ENCODE measurements at places on chromosomes 12 and 14. TPM values are rescaled to one million over a fixed set of nuclear protein-coding genes. Genes with fewer than 3 reads are reported as not detected.

DNA sequence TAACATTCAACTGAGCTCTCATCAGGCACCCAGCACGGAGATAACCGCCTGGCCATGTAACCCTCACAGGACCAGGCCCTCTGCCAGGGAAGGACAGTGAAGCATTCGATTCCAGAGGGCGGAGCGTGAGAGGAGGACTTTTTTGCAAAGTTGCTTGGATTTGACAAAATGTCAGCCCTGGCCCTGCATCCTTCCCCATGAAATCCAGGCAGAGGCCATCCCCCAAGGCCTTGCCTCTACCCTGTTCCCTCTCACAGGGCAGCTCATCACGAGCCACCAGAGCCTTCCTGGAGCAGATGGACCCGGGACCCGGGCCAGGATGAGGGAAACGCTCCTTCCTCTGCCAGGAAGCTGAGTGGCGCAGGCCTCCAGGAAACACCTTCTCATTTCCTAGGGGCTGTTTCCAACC lies 17.0 kb downstream of the CAMKK2 start:
- no peaks in the 10 kb centered on the region for H3K27me3 ChIP-seq
- H3K36me3 ChIP-seq: peaks cover 4% of the 10 kb centered on the region
- H3K27ac ChIP-seq: no peak overlapping the region
- no peak for DNase-seq

KRT6B gene
- total RNA-seq: not detected

- H3K36me3 ChIP-seq: no peaks in the 10 kb centered on the region
- DNase-seq: no peak
- H3K4me3 ChIP-seq: no peak overlapping the region
- H3K27me3 ChIP-seq: no peaks in the 10 kb centered on the region
- H3K27ac ChIP-seq: no peak overlapping the region
Measured at GRCh38 chr14:57479197-57479596, 14.5 kb downstream of the CCDC198 start.

KRT72 gene
- 0.67 TPM for total RNA-seq

C1R gene
- 4.6 TPM for total RNA-seq

GRCh38 chr12:13686260-13686659 lies 295.1 kb downstream of the GRIN2B start:
- no peaks in the 10 kb centered on the region for H3K4me1 ChIP-seq
- DNase-seq: no peak
- H3K27me3 ChIP-seq: no peaks in the 10 kb centered on the region
- H3K27ac ChIP-seq: no peak overlapping the region

CCDC59 gene
- total RNA-seq: 56.2 TPM

IL26 gene
- not detected for total RNA-seq

DNA sequence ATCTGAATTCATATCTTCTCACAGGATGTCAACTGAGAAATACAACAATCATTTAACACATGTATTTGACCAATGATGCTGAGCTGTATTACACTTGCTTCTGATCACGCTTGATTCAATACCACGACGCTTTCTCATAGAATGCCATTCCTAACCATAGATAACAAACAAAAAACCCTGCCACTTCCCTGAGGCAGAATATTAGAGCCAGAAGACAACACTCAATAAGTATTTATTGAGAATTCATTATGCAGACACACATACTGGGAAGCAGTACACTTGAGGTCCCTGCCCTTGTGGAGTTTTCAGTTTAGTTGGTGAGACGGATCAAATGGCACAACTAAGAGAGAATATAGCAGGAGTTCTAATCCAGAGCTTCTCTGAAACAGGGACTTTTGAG lies 32.4 kb downstream of the BLTP3B start:
- H3K27ac ChIP-seq: no peak overlapping the region
- peaks cover 3% of the 10 kb centered on the region for H3K4me1 ChIP-seq
- no peak for DNase-seq

TOX4 gene
- total RNA-seq: 79.7 TPM

- no peaks in the 10 kb centered on the region for H3K4me1 ChIP-seq
- no peaks in the 10 kb centered on the region for H3K36me3 ChIP-seq
- H3K27me3 ChIP-seq: no peaks in the 10 kb centered on the region
- H3K27ac ChIP-seq: no peak overlapping the region
Measured at GRCh38 chr14:75619548-75619947, 41.1 kb downstream of the ERG28 start.

DNA sequence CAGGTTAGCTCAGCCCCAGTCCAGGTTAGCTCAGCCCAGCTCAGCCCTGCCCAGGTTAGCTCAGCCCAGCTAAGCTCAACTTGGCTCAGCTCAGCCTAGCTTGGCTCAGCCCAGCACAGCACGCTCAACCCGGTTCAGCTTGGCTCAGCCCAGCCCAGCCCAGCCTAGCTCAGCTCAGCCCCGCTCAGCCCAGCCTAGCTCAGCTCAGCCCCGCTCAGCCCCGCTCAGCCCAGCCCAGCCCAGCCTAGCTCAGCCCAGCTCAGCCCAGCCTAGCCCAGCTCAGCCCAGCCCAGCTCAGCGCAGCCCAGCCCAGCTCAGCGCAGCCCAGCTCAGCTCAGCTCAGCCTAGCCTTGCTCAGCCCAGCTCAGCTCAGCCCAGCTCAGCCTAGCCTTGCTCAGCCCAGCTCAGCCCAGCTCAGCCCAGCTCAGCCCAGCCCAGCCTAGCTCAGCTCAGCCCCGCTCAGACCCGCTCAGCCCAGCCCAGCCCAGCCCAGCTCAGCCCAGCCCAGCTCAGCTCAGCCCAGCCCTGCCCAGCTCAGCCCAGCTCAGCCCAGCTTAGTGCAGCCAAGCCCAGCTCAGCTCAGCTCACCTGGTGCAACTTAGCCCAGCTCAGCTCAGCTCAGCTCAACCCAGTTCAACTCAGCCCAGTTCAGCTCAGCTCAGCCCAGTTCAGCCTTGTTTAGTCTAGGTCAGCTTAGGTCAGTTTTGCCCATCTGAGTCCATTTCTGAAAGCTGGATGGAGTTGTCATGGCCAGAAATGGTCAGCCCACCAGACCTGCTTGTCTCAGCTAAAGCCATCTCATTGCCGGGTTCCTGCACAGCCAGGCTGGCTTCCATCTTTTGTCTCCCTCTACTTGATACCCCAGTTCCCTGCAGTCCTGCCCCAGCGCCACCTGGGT lies 333.6 kb downstream of the TMEM121 start:
- peaks cover 1% of the 10 kb centered on the region for H3K36me3 ChIP-seq
- H3K4me1 ChIP-seq: peaks cover 35% of the 10 kb centered on the region
- peak overlapping the region; percentile 64 for H3K4me3 ChIP-seq

GRCh38 chr12:75722714-75723200 lies 211.3 kb upstream of the KRR1 start:
- no peak for DNase-seq
- H3K4me1 ChIP-seq: peaks cover 19% of the 10 kb centered on the region
- H3K27ac ChIP-seq: peak overlapping the region; percentile 86
- H3K27me3 ChIP-seq: no peaks in the 10 kb centered on the region
- peak overlapping the region; percentile 55 for H3K4me3 ChIP-seq

DNA sequence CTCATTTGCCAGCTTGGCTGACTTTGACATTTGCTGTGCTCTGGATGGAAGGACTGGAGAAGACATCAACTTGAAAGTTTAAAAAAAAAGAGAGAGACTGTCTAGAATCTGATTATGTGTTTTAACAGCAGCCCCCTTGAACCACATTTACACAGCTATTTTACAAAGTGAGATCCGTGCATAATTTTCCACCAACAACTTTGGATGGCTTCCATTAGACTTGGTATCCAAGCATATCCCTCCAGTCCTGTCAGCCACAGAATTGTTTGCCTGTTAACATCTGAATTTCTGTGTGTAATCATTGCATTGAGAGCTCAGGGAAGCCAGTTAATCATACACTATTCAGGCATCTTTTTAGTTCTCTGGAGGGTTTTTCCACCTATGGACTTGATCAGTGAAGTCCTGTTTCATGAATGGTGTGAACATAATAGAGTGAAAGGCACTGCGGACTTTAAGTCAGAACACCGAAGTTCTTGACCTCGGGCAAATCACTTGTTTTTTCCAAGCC lies 93.7 kb downstream of the SAMD4A start:
- peaks cover 39% of the 10 kb centered on the region for H3K27me3 ChIP-seq
- H3K4me1 ChIP-seq: peaks cover 7% of the 10 kb centered on the region
- no peaks in the 10 kb centered on the region for H3K36me3 ChIP-seq
- no peak overlapping the region for H3K27ac ChIP-seq
- no peak for DNase-seq

MTRFR gene
- 41.2 TPM for total RNA-seq

LLPH gene
- 36.0 TPM for total RNA-seq

GRCh38 chr14:37870170-37870569 lies 274.7 kb downstream of the TTC6 start:
- DNase-seq: no peak
- peaks cover 6% of the 10 kb centered on the region for H3K4me1 ChIP-seq
- no peak overlapping the region for H3K4me3 ChIP-seq
- H3K27ac ChIP-seq: no peak overlapping the region
- no peaks in the 10 kb centered on the region for H3K27me3 ChIP-seq

MSRB3 gene
- total RNA-seq: not detected

DNA sequence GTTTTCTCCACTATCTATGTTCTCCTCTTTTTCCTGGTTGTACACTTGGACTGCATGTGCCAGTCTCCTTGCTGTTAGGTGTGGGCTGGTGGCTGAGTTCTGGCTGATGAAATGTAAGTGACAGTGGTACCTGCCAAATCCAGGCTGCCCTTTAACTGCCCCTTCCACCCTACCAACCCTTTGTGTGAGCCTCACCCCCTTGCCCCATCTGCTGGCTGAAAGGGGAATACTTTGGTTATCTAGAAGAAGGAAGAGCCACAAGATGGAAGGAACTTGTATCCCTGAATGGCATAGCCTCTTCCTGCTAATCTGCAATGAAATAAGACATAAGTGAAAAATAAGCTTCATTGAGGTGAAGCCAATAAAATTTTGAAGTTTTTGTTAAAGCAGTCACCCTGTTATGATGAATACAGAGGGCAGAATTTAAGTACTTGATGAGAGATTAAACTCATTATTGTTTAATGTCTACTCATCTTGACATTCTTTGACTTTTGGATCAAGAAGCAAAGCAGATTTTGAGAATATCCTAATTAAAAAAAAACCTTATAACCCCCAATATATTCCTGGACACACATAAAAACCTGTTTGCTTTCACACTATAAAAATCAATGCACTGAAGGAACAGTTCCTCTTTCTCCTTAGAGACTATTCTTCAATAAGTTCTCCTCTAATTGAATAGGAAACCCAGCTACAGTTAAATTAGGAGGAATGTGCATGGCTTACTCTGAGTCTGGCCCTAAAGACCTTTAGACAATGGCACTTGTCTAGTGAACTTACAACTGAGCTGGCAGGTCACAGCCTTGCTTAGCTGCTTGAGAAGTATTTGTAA lies 262.6 kb upstream of the BTG1 start:
- H3K27ac ChIP-seq: peak overlapping the region; percentile 34
- H3K36me3 ChIP-seq: peaks cover 5% of the 10 kb centered on the region
- no peak overlapping the region for H3K4me3 ChIP-seq
- peak; percentile 45 for DNase-seq
- peaks cover 30% of the 10 kb centered on the region for H3K4me1 ChIP-seq

GRCh38 chr14:70706177-70706576 lies 64.5 kb downstream of the TTC9 start:
- no peaks in the 10 kb centered on the region for H3K36me3 ChIP-seq
- DNase-seq: no peak
- H3K27me3 ChIP-seq: no peaks in the 10 kb centered on the region

MNAT1 gene
- 33.9 TPM for total RNA-seq

DNA sequence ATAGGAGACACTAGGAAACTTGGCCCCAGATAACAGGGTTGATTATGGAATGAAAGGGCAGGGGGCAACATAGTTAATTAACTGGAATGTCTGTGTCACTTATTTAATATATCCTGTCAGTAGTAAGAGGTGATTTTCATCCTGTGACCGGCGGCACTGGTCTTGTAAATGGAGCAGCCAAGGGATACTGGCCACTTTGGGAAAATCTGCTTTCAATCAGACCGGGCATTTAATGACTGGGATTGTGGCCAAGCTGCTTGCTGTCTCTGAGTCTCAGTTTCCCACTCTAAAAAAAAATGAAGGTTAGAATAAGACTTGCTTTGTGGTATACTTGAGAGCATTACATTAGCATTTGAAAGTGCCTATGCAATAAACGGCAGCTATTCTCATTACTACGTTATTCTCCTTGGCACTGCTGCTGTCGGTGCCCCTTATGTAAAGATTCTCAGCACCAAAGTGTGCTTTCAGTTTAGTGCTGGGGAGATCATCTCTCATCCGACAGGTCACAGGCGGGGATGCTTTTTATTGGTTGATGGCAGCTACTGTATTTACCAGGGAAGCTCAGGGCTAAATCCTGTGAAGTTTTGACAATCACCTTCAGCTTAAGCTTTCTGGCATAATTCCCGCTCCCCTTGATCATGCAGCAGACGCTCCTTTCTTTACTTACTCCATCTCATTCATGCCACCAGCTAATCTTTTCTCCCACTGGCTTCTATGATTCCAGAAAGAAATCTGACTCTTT lies 162.1 kb downstream of the ESRRB start:
- H3K27ac ChIP-seq: no peak overlapping the region
- H3K4me3 ChIP-seq: no peak overlapping the region
- peaks cover 4% of the 10 kb centered on the region for H3K27me3 ChIP-seq
- no peak for DNase-seq
- H3K4me1 ChIP-seq: no peaks in the 10 kb centered on the region

GOLT1B gene
- total RNA-seq: 38.1 TPM

DNA sequence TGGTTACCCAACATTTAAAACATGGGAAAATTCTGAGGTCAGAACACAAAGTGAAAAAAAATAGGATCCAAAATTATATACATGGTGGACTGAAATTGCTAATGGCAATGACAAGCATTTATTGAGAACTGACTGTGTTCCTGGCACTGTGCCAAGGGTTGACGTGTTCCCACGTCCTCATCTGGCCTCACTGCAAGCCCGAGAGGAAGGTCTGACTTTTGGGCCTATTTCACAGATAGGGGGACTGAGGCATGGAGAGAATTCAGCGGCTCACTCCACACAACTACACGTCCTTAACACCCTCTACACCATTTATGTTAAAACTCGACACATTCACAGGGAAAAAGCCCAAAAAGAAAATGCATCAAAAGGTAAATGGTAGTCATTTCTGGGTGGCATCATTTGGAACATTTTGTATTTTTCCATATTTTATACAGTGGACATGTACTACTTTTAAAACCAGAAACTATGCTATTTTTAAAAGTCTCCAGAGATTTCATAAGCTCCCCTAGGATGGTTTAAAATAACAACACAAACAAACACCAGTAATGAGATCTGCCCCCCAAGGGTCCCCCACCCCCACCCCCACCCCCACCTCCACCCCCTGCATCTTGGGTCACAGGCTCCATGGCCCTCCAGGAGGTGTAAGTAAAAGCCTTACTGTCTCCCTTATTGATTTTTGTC lies 27.7 kb downstream of the CLMN start:
- H3K4me1 ChIP-seq: peaks cover 5% of the 10 kb centered on the region
- peaks cover 24% of the 10 kb centered on the region for H3K27me3 ChIP-seq
- H3K4me3 ChIP-seq: no peak overlapping the region

Measured in activated naive CD8-positive, alpha-beta T cell treated with anti-CD3 and anti-CD28 coated beads, Interleukin-2, amount 10 ng/mL, durations not matched to agents 7 days and 5 days (primary cell).